Activated CD8-positive, alpha-beta memory T cell treated with anti-CD3 and anti-CD28 coated beads, Interleukin-2, amount 10 ng/mL, durations not matched to agents 7 days and 5 days (primary cell): ENCODE measurements at places on chromosomes 1 and 21. TPM values are rescaled to one million over a fixed set of nuclear protein-coding genes. Genes with fewer than 3 reads are reported as not detected.

NOS1AP gene
- not detected for total RNA-seq

CELF3 gene
- not detected for total RNA-seq

CD1B gene
- total RNA-seq: not detected

OBSCN gene
- 5.7 TPM for total RNA-seq

TRIM67 gene
- total RNA-seq: not detected

DPYD gene
- total RNA-seq: 31.4 TPM

VN1R5 gene
- total RNA-seq: not detected

SLAMF8 gene
- 1.5 TPM for total RNA-seq

- DNase-seq: no peak
Observed at GRCh38 chr1:228903434-228904071, 168.3 kb downstream of the RHOU start.

DNA sequence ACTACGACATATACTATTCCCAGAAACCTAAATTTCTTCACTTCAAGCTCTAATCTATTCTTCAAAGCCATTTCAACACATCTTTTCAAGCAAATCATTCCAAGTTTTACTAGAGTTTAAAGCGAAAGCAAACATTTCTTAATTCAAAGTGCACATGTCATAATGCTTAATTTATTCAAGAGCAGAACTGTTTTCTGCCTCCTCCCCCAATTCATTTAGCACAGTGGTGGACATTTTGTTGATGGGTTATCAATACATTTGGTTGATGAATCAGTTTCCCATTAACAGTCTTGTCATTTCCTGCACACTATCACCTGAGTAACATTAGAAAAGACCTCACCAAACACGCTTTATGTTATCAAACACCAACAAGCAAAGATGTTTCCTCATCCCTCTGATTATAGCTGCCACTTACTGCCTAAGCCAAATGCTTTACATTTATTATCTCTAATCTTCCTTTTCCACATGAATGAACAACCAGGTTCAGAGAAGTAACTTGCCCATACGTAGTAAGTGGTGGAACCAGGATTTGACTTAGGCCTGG lies 2.0 kb downstream of the SRSF4 start:
- no peak for DNase-seq

DNA sequence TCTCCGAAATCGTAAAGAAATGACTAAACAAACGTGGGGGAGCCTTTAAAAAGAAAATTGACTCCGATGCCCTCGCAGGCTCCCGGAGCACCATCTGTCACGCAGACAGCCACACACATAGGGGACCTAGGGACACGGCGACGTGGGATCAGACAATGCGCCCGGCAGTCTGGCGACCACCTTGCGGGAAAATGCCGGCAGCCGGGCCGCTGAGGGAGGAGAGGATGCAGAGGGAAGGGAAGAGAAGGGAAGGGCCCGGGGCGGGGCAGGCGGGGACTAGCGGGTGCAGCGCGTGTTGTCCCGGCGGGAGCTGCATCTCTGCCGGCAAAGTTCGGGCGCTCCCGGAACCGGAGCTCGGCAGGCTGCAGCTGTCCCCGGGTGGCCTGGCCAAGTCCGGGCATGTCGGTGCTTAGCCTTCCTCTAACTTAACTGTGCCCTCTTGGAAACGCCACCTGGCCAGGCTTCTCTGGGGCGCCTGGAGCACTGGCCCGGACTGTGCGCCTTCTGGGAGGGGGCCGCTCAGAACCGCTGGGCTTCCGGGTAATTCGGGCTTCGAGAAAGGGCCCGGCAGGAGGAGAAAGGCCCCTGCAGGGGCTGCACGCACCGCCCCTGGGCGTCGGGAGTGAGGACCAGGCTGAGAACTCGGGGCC lies 1.8 kb downstream of the NHLH2 start:
- DNase-seq: no peak

- DNase-seq: no peak
Observed at GRCh38 chr1:104765085-104765484, 1015.4 kb downstream of the AMY1C start.

GRCh38 chr1:30353637-30354036 lies 369.7 kb downstream of the MATN1 start:
- DNase-seq: no peak

DNA sequence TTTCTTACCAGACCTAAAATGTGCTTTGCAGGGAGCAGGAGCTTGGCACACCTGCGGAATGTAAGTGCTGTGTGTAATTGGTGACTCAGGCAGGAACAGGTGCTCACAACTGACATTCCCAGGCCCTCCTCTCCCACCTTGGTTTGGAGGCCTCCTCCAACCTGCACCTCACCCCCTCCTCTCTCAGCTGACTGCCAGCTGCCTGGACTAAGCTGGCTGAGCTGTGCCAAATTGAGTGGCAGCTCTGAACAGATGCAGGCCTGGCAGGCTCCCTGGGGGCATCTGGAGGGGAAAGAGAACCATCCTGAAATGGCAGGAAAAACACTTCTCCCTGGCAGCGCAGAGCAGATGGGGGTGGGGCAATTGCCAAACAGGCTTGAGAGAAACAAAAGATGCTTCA lies 91.7 kb upstream of the PGBD5 start:
- no peak for DNase-seq

- no peak for DNase-seq
Observed at GRCh38 chr1:84771895-84772294, 81.6 kb upstream of the SSX2IP start.

GRCh38 chr1:156676820-156677615 lies at the start of gene NES:
TSS of gene NES (minus strand) at chr1:156677407. CDS start at chr1:156677264, 143 bp downstream.
- no peak for DNase-seq
